ENCODE measurements at places on chromosomes 16 and 17.

DNA sequence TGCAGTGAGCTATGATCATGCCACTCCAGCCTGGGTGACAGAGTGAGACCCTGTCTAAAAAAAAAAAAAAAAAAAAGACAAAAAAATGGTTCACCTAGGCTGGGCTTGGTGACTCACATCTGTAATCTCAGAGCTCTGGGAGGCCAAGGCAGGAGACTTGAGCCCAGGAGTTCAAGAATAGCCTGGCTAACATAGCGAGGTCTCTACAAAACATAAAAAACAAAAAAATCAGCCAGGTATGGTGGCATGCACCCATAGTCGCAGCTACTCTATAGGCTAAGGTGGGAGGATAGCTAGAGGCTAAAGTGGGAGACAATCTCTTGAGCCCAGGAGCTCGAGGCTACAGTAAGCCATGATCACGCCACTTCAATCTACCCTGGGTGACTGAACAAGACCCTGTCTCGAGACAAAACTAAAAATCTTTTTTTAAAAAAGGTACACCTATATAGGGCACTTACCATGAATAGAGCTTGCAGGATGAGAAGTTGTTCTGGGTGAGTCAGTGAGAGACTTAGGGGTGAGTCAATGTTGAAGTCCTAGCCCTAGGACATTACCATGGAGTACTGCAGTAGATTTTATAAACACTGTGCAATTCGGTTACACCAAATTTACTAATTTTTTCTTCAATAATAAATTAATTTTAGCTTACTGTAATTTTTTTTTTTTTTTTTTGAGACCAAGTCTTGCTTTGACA lies 19.0 kb downstream of the USP32 start:
- no peak for DNase-seq

- no peak for DNase-seq
These were observed 130.3 kb downstream of the AXIN2 start for GRCh38 chr17:65431116-65431515.

DNA sequence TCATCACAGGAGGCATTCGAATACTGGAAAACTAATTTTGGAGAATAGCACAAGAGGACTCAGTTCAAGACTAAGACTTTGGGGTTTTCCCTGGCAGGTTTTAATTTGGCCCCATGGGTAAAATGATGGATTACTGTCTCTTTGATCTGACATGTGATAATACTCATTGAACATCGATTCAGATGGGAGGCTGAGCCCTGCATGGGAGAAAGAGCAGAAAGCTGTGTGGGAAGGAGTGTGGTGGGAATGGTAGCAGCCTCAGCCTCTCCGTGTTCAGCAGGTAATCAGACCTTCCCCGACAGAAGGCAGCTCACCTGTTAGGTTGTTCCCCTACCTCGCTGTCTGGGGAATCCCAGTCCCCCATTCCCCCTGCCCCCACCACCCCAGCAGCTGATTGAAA lies 124.7 kb upstream of the TNRC6C start:
- DNase-seq, result no peak

DNA sequence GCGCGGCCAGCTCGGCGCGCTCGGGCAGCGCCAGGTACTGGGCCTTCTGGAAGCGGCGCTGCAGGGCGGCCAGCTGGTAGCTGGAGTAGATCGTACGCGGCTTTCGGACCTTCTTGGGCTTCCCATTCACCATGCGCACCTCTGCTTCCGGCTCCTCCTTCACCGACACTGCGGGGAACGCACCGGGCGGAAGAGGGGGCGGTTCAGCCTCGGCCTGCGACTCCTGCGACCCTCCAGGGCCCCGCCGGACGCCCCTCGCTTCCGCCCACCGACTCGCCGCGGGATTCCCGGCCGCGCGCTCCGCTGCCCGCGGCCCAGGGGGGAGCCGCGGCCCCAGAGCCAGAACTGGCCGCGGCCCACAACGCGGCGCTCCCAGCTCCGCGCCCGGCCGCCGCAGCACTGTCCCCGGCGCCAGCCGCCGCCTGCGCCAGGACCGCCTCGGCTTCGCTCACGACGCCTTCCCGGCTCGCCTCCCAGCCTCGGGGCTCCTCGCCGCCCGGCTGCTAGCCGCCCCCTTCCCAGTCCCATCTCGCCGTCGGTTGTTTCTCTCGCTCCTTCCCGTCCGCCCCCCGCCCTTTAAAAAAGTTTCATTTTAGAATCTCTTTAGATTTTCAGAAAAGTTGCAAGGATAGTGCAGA lies 1.5 kb downstream of the DLX3 start:
- DNase-seq, result peak; percentile 64

DNA sequence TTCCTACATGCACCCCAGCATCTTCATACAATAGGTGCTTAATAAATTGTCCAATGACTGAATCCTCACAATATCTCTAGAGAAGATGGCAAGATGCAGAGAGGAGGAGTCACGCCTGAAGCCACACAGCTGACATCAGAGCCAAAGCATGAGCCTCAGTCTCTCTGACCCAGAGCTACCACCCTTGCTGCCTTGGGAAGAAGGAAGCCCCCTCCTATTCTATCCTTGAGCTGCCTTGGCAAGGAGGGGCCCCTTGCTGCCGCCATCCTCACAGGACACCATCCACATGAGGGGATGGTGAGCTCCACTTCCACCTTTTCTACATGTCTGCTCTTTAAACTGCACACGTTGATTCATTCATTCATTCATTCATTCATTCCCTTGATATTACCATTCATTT lies 37.0 kb upstream of the C16orf78 start:
- DNase-seq, result no peak

GRCh38 chr16:88904676-88905365 lies 38.4 kb upstream of the PABPN1L start:
- DNase-seq, result no peak

- peak; percentile 70 for DNase-seq
These were observed 16.2 kb downstream of the CHST4 start for GRCh38 chr16:71542377-71542776.

DNA sequence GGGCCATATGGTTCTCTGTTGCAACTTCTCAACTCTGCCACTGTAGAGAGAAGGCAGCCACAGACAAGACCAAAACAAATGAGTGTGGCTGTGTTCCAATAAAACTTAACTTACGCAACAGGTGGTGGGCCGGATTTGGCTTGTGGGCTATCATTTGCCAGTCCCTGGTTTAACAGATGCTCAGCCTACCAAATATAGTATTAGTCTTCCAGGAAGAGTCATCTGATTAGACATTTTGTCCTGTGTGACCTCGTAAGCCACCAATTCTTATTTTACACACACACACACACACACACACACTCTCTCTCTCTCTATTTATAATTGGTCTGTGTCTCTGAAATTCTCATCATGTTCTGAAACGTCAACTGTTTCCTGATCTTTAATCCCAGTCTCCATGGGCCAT lies 245.9 kb downstream of the XYLT1 start:
- DNase-seq, result no peak

DNA sequence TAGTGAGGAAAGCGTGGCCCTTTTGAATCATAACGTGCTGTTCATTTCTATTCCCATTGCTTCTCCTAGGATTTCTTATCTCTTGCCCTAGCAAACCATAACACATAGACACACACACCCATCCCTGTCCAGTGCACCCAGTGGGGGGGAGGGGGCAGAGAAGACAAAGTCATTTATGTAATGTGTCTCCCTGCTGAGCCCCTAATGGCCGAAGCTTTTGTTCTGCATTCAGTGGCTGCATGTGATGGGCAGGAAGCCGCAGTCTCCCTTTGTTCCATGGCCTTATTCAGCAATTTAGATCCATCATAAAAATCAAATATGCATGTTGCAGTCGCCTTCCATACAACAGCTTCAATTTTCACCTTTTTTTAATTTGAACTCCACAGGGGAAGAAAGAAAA lies 325.4 kb downstream of the ZFHX3 start:
- peak; percentile 71 for DNase-seq

DNA sequence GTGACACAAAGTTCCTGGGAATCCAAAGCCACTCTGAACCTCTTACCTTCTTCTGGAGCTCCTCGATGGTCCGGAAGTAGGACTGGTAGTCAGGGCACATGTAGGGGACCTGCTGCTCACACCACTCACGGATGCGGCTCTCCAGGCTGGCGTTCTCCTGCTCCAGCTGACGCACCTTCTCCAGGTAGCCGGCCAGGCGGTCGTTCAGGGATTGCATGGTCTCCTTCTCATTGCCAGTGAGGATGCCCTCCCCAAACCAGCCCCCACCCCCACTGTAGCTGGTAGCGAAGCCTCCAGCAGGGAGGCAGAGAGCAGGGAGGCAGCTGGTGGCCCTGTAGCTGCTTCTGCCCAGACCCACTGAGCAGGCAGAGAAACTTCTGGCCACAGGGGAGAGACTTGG lies 370 bp downstream of the KRT35 start:
- no peak for DNase-seq

- DNase-seq, result no peak
These were observed 1.5 kb upstream of the KRTAP3-1 start for GRCh38 chr17:41010441-41010840.

GRCh38 chr16:58292886-58293285 lies 1.9 kb downstream of the PRSS54 start:
- DNase-seq, result no peak

GRCh38 chr17:36498155-36498554 lies 11.7 kb downstream of the ZNHIT3 start:
- DNase-seq, result no peak

GRCh38 chr16:27823421-27823820 lies 240.1 kb downstream of the GSG1L start:
- no peak for DNase-seq

GRCh38 chr16:23856251-23856709 lies 20.5 kb downstream of the PRKCB start:
- DNase-seq, result no peak

GRCh38 chr17:70525961-70526360 lies 356.6 kb downstream of the KCNJ2 start:
- DNase-seq, result no peak

DNA sequence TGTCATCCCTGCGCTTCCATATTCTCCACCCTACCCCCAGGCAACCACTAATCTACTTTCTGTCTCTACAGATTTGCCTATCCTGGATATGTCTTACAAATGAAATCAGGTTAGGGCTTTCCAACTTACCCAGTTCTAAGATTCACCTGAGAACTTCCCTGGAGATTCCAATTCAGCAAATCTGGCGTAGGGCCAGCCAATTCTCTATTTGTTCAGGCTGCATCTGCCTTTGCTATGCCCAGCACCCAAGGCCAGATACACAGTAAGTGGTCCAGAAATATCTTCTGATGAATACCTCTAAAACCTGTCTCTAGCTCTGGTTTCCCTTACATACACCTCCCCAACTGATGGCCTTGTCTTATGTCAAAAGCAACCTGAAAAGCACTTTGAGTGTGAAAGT lies 10.4 kb upstream of the CTCF start:
- no peak for DNase-seq

GRCh38 chr16:84806256-84806889 lies 13.4 kb upstream of the CRISPLD2 start:
- peak; percentile 95 for DNase-seq
